ENCODE measurements at places on chromosomes 3 and 15.

DNA sequence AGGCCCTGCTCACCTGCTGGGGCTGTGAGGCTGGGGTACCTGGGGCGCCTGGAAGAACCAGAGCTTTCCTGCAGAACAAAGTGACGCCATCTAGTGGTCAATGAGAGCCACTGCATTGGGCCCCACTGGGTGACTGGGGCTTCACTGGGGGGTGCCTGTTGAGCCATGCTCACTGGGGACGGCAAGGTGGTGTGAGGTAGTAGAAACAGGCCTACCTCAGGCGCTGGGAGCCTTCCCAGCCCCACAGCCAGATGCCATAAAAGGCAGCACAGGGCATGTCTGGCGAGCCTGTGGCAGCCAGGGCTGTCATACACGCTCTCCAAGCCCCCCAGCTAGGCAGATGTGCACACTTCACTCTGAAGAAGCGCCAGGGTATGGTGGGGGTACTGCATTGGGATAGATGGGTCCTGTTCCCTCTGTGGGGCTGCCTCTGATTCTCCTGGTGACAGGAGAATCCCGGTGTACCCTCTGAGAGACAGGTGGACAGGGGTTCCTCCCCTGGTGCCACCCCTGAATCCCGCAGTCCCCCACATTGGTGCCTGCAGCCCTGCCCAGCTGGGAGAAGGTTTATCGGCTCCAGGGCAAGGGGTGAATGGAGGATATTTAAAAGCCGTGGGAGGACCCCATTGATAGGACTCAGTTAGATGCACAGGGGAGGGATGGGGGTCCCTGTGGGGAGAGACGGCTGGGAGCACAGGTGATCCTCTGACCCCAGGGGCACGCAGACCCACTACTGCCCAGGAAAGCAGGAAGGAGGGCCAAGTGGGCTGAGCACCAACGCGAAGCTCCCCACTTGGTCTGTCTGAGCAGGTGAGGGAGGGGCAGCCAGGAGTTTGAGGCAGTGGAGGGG lies 178.8 kb downstream of the NSMCE3 start:
- DNase-seq, result peak; percentile 11

DNA sequence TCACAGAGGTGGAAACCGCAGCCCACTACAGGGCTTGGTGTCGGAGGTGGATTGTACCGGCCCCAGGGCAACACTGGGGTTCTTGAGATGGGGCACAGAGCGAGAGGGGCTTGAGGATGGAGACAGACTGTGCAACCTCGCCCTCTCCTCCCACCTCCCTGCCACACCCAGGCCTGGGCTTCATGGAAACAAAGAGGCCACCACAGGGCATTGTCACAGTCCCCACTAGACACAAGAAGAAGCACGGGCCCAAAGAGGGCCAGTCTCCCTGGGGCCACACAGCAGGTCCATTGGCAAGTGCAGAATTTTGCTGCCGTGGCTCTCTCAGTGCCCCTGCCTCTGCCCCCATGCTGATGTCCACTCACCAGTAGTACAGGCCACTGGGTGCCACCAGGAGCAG lies 4.1 kb upstream of the CALML4 start:
- no peak for DNase-seq

- no peak for DNase-seq
Observed at GRCh38 chr3:87206070-87206469, 21.0 kb upstream of the CHMP2B start.

GRCh38 chr15:40731034-40731433 lies 24.0 kb downstream of the RMDN3 start:
- DNase-seq, result no peak

GRCh38 chr3:161096771-161097367 lies 8.3 kb downstream of the B3GALNT1 start:
- DNase-seq, result no peak

DNA sequence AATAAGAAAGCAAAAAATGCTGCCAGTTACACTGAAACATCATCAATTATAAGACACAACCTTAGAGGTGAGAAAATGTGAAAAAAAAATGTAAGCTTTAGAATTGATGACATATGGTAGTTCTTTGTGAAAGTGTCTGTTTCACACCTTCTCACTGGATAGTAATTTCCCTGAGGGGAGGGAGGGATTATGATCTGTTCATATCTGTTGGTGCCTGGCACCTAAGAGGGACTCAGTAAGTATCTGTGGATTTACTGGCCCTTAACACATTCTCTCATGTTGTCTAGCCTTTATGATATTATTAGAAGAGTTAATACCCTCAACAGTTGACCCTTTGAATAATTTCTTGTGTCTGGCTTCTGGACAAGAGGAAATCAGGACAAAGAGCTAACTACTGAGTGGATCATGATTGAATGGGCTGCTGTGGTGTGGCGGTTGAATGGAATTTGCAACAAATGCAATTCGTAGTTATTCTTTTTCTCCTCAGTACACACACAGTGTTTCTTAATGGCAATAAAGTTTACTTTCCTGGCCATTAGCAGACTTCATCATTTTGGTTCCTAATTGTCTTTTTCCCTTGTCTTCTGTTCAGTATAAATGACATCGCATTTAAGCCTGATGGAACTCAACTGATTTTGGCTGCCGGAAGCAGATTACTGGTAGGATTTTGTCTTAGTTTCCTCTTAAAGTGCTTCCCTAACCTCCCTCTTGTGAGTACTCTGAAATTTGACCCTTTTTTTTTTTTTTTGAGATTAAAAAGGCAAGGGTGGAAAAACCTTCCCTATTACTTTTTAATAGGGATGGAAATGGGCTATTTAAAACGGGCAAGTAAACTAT lies 9.5 kb downstream of the IFT122 start:
- no peak for DNase-seq

DNA sequence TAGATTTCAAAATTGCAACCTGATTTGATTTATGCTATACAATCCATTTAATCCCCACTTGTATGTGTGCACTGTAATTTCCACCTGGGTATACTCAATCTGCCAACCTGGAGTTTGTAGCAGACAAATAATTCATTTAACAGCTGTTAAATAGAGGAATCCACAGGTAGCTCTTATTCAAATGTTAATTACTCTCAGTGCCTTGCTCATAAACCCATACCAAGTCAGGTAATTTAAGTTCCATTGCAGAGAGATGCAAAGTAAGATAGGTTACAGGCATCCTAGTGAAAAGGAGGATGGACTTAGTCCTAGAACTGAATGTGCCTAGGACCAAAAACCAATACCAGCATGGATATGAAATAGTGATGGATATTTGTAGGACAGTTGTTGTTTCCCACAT lies 674.2 kb downstream of the TBL1XR1 start:
- no peak for DNase-seq

GRCh38 chr15:84736375-84736774 lies 12.0 kb upstream of the ZNF592 start:
- peak; percentile 26 for DNase-seq

DNA sequence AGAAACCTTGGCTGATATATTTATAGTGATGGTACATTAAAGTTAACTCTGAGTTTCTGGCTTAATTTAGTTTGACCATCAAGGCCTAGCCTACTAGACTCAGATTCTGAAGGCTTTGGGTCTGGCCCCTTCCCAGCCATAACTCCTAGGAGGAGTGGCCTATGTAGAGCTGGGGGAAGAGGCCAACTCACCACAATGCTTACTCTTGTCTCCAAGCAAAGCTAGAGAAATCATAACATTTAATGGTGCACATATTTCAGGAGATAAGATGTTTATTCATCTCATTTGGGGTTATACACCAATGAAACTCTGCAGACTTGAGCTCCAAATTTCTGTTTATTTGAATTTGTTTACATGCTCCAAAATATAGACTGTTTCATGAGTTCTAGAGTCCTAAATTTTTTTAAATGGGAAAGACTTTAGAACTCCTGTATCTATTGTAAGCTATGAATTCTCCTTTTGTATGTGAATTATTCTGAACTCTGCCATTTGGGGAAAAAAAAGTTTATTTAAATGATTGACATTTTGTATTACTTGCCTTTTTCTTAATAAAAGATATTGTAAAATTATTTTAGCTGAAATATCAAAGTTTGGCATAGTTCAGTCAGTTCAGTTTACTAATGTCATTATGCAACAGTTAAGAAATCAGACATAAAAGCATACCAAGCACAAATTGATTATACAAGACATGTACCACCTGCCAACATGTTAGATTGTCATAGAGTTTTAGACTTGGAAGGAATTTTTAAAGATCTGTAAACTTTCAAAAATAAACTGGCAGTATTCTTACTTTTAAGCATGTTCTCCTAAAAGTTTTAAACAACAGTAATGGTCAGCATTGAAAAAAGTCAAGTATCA lies 143.4 kb upstream of the NR2E3 start:
- DNase-seq, result no peak

- DNase-seq, result no peak
Observed at GRCh38 chr15:61367953-61368352, 138.9 kb upstream of the RORA start.

DNA sequence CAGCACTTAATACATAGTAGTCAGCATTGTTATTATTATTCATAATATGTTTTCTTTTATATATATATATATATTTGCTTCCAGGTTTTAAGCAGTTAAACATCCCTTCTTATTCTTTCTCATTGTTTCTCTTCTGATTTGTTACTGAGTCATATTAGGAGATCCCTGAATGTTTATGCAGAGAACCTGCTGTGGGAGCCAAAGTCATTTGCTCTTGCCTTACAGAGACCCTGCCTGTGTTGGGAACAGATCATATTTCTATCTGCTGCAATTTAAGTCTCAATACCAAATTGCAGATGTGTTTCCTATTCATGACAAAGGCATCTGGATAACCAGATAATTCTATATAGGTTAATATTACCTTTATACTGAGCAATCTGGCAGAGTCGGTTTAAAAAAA lies 323.0 kb upstream of the UMPS start:
- no peak for DNase-seq

GRCh38 chr3:25903371-25904129 lies 113.7 kb downstream of the OXSM start:
- no peak for DNase-seq

- no peak for DNase-seq
Observed at GRCh38 chr3:178849199-178849910, 222.3 kb downstream of the ZMAT3 start.

DNA sequence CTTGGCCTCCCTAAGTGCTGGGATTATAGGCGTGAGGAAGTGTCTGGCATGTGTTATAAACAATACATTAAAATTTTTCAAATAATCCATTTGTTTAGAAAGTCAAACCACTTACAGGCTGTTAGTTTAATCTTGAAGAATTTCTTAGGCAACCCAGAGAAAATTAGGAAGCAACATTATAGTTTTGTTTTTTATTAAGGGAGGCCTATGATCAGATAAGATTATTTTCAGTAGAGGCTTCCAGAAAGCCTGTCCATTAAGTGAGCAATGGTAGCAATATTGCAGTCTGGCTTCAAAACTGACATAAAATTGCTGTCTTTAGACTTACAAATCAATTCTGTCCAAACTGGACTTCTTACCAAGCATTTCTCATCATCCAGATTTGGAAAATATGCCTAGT lies 49.6 kb downstream of the CD47 start:
- DNase-seq, result no peak

DNA sequence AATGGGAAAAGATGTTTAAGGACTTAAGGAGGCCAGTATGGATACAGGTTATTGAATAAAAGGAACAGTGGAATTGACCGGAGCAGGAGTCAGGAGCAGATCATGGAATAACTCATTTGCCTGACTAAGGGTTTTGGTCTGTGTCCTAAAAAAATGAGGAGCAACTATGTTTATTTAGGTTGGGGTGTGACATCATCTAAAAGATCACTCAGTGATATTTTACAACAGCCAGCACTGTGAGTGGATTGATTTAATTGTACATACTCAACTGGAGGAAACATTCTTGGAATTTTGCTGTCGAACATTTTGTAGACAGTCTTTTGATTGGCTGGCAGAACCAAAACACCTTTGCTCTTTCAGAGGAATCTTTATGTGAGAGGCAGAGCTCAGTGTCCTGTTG lies 348.6 kb upstream of the CDIN1 start:
- DNase-seq, result no peak

DNA sequence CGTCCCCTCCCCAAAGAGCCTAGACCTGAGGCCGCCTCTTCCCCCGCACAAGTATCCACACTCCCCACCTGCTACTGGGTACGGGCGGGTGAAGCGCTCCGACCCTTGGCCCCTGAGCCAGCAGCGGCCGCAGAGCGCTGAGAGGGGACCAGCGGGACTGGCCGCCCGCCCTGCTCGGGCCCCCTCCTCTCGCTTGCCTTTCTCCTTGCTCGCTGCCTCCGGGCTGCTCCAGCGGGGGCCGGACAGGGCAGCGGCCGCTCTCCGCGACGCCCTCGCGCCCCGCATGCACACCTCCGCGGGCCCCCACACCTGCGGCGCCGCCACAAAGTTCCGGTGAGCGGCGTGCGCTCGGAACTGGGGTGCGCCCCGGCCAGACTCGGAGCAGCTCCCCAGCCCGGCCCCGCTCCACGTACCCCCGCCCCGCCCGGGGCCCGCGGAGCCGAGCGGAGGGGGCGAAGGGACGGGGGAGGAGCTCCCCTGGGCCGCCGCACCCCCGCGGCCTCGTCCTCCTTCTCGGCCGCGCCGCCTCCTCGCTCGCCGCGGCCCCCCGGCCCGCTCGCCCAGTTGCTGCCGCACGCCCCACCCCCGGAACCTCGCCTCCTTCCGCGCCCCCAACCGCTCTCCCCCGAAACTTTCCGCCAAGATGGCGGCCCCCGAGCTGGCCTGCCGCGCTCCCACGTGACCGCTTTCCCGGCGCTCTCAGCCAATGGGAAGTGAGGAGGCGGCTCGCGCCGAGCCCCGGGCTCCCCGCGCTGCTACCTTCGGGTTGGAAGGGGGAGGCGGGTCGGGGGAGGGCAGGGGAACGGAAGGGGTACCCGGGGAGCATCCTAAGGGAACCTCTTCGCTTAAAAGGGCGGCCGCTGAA lies 704 bp downstream of the DLG1 start:
- peak; percentile 72 for DNase-seq

DNA sequence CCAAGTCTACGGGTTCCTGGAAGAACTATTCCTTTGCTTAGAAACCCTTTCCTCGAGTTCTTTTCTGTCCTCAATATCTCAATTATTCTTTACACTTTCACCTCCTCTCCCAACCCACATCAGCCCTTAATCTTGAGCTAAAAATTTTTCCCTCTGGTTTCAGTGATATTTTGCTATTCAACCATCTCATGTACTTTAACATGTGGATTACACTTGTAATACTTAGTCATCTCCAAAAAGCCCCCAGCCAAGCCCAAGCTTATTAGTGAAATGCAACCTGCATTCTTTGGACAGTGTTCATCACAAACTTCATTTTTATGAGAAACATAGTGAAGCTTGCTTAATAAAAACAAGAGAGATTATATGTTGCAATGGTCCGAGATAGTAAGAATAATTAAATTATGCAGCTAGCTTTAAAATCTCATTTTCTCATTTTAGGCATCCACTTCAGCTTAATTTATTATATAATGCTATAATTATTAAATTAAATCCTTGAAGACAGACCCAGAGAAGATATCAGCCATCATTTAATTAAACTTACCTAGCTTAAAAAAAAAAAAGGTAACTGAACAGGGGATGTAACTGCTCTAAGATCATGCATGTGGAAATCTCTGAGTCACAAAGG lies 534.5 kb upstream of the TBL1XR1 start:
- no peak for DNase-seq
